Amniotic stem cell (primary cell): ENCODE measurements at places on chromosomes 2 and 18.

- DNase-seq, result no peak
Observed at GRCh38 chr2:65240657-65241056, 13.0 kb downstream of the ACTR2 start.

DNA sequence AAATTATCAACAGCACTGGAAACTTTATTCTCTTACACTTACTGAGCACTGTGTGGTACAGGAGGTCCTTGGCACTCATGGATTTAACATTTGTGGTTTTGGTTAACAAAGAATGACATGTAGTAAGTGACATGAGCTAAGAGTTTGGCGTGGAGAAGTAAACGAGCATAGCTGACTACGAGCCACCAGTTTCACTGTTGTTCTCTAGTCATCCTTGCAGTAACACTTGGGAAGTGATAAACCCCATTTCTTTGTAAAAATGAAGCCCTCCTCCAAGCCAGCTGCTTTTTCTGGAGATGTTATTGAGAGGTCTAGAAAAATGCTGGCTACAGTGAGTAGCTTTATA lies 32.7 kb downstream of the QPCT start:
- no peak for DNase-seq

DNA sequence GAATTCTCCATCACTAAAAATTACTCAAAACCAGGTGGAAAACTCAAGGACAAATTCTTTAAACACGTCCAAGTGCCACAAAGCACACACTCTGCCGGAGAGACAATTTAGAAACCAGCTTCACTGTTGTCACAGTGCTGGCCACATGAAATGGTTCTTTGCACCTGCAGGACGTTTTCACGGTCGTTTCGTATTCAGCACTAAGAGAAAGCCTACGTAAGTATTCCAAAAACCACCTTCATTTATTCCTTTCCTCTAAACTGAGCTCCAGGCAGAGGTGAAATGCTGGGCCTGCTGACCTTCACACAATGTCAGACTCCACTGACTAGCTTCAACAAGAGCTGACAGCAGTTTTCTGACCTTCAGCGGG lies 680 bp downstream of the ATP5F1A start:
- DNase-seq, result no peak

GRCh38 chr2:189933911-189934399 lies 128.6 kb downstream of the MSTN start:
- DNase-seq, result peak; percentile 65

DNA sequence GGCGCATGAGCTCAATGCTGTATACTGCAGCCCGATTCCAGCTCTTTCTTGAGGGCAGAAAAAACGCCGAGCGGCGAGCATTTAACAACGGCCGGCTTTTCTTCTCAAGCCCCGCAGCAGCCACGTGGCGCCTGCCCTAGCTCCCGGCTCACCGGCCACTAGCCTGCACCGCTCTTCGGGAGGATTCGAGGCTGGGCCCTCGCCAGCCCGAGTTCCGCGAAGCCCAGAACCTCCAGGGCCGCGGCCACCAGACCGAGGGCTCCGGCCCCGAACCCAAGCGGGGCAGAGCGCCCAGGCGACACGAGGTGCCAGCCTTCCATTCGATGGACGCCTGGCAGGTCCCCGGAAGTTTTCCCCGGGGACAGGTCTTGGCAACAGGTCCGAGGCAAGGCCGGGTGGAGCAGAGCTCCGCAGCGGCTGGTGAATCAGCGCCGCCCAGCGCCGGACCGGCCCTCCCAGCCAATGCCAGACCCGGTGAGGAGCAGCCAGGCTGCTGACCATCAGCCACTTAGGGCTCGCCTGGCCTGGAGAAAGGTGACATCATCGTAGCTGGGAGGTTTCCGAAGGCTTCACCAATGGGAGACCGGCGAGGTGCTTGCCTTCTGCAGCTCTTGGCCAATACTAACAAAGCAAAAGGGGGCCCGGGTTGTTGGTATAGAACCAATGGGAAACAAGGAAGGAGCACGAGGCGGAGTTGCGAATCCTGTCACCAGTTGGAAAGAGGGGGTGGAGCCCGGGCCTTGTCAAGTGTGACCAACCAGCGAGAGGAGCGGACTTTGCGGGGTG lies 552 bp upstream of the MXD1 start:
- DNase-seq, result peak; percentile 100

- DNase-seq, result no peak
Observed at GRCh38 chr2:239534581-239535412, 134.0 kb upstream of the HDAC4 start.

- DNase-seq, result no peak
Observed at GRCh38 chr2:204763974-204764703, 218.9 kb downstream of the PARD3B start.

GRCh38 chr2:17646081-17646554 lies 105.6 kb downstream of the VSNL1 start:
- DNase-seq, result peak; percentile 32

GRCh38 chr2:15674637-15675455 lies 83.2 kb downstream of the DDX1 start:
- no peak for DNase-seq

- no peak for DNase-seq
Observed at GRCh38 chr2:166081131-166081632, 46.6 kb downstream of the SCN1A start.

GRCh38 chr2:129325151-129325550 lies 654.3 kb upstream of the RAB6C start:
- DNase-seq, result no peak

GRCh38 chr2:234335661-234336228 lies 161.1 kb downstream of the ARL4C start:
- peak; percentile 54 for DNase-seq

DNA sequence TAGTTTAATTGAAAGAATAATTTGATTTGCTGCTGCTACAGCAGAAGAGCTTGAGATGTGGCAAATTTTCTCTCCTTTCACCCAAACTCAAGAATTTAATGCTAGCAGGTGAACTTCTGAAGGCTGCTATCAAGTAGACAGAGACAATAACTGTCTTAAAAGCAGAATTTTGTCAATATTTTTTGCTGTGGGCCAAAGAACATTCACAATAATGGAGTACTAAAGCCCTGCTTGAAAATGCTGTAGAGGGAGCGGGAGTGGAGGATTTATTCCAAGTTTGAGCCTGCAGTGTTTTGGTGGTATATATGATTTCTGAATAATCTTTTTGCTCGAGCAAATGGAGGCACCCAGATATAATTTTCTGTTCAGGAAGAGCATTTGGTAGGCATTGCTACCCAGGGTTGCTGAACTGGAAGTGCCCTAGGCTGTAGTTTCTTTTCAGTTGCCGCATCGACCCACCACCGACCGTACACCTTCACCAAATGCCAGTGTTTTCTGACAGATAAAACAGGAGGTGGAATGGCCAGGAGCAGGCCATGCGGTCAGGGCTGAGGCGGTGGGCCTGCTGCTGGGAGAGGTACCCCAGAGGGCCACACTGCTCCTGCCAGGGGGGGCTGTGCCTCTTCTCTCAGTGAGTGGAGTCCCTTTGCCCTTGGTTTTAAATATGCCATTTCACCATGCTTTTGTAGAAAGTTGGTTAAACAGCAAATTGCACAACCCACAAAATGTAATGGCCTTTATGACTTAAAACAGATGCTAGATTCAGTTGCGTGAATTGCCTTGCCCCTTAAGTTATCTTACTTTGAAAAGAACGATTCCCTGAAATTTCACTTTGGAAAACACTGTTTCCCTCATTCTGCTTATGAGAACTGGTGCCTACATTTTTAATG lies 36.4 kb downstream of the TSHZ1 start:
- no peak for DNase-seq

DNA sequence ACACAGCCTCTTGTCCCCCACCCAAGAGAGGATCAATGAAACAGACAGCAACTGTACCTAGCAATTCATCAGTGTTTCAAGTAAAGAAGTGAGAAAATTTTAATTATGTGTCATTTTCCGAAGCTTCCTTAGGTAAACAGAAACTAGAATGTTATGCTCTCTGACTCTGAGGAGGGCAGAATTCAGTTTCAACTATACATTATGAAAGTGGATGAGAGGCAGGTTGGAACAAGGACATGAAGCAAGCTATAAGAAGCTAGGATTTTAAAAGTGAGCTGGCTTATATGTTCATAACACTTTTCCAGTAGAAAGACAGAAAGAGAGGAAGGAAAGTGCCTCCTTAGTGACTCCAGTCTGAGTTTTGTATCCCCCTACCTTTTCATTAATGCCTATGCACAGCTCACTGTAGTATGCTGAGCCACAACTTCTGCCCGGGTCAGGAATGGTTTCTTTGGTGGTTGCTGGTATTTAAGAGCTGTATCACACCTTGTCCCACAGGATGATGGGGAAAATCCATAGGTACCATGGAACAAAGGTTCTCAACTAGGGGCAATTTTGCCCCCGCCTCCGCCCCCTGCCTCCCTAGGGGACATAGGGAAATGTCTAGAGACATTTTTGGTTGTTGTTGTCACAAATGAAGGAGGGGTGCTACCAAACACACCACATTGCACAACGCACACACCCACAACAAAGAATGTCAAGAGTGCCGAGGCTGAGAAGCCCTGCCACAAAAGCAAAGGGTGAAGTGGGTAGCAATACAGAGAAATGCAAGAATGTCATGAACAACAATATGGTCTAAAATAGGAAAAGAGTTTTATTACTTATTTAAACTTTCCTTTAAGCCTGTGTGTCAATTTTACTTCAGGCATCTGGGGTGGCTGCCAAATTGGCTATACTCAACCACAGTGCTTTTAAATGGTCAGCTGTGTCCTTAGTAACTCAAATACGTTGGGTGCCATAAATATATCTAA lies 161.0 kb upstream of the ZFP36L2 start:
- no peak for DNase-seq

DNA sequence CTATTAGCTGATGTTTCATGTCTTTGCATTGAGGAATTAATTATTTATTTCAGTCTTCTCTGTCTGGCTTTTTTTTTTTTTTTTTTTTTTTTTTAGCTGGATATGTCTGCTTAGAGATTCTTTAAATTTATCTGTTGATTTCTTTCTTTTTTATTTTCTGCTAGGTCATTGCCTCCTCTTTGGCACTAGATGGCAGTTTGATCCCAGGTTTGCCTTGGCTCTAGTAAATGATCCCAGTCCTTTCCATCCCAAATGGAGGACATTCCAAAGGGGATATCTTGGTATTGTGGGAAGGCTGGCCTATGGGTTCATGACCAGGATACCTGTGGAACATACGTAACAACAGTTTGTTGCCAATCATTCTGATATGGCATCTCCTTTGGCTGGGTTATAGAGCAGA lies 339.5 kb upstream of the GCFC2 start:
- no peak for DNase-seq

- no peak for DNase-seq
Observed at GRCh38 chr2:47504174-47504810, 101.3 kb downstream of the MSH2 start.

DNA sequence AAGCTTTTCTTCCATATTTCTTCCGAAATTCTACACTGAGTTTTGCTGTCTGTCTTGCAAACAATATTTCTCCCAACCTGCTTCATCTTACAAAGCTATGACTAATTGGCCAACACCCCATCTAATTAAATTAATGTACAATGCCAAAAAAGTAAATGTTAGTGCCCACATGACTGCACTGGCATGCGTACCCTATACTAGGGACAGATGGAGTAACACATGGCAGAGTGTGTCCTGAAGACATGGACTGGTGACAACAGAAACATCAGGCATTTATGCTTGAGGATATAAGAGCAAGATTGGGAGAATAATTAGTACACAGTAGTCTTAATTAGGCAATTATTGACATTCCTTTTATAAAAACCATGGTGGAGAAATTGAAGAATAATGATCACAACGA lies 66.8 kb downstream of the MREG start:
- no peak for DNase-seq

GRCh38 chr2:72770879-72771461 lies 54.9 kb downstream of the EXOC6B start:
- peak; percentile 41 for DNase-seq

- DNase-seq, result no peak
Observed at GRCh38 chr2:229173825-229174359, 97.2 kb downstream of the PID1 start.

GRCh38 chr18:980586-980985 lies 75.9 kb downstream of the ADCYAP1 start:
- DNase-seq, result no peak

GRCh38 chr2:201779901-201780673 lies 646 bp downstream of the ALS2 start:
- DNase-seq, result no peak

DNA sequence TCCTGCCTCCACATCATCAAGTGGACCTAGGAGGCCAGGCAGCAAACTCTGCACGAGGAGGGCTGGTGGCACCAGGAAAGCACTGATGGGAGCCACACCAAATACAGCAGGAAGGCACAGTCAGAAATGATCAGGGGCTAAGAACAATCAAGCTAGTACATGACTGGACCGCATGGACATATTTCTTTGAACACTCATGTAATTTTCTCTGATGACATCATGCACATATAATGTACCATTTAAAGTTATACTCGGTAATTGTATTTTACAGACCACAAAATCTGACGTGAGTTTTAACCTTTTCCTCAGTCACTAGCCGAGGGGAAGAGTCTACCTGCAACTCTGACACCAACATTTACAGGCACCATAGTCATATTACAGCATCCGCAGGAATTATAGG lies 76.7 kb downstream of the XDH start:
- DNase-seq, result peak; percentile 74

GRCh38 chr18:22828171-22828570 lies 105.0 kb upstream of the RBBP8 start:
- DNase-seq, result no peak

- no peak for DNase-seq
Observed at GRCh38 chr2:133362061-133362476, 206.2 kb downstream of the NCKAP5 start.

DNA sequence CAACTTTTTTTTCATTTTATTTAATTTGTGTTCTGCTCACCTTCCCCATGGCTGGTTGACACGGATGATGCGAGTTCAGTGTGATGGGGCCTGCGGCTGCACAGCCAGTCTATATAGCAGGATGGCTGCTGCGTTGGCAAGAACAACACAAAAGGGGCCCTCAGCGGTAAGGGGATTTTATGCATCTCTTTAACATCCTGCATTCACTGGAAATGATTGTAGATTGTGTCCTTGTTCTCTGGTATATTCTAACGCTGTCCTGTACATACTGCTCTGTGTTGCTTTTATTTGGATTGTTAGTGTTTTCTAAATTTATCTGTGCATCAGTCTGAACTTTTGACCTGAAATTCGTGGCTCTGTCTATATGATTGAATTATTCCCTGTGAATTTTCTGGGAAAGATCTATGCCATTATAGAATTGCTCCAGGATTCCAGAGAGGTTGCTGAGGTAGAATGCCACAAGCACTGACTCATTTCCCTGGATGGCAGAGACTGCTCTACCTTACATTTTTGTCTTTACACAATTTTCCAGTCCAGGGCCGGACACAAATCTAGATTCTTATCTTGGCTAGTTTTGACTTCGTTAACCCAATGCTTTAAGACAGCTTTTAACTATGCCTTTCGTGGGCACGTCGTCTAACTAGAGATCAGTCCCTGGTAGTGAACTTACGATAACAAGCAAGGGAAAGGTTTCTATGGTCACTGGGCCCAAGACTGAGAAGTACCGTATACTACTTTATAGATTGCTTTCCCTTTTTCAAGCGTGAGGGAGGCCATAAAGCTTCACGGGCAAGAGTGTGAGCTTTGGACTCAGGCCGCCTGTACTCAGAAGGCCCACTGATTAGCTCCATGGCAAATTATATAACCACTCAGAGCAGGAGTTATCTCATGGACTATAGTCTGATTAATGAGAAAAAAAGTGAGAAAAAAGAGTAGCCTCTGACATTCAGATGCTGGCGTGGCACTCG lies at the start of gene CRYGC:
CRYGC (minus strand) TSS at position 85 of the 968 bp plus-strand sequence; CDS start at position 49, 36 bp downstream.
- no peak for DNase-seq
